ENCODE measurements at places on chromosomes 3 and 15. TPM values are rescaled to one million over a fixed set of nuclear protein-coding genes. Genes with fewer than 3 reads are reported as not detected.

DNA sequence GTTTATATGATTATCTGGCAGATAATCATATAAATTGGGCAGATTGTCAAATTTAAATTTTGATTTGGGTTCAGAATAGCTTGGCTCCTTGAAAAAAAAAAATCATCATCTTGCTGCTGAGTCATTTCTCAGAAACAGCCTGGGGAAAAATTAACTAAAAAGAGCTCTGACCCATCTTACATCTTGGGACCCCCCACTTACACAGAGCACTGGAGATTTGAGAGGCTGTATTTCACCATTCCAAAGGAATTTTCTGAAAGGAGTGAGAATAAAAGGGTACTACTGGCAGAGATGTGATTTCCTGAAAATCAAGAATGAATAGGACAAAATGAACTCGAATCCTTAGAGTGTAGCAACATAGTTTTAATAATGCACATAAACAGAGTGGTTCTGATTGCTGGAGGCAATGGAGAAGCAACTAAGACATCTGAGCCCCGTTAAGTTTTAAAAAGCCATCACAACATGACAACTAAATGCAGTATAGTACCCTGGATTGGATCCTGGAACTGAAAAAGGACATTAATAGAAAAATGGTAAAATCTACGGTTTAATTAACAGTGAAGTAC lies 97.5 kb downstream of the RFTN1 start:
- DNase-seq: no peak

TRIM42 gene
- total RNA-seq: not detected

- no peak for DNase-seq
Observed at GRCh38 chr3:66785191-66785909, 212.8 kb upstream of the KBTBD8 start.

NUP210 gene
- total RNA-seq: 2.2 TPM
